ENCODE measurements at places on chromosomes 7 and 10.

GRCh38 chr10:44879531-44879899 lies 31.6 kb upstream of the TMEM72 start:
- DNase-seq: no peak

GRCh38 chr10:80945264-80945880 lies 407.7 kb downstream of the SH2D4B start:
- no peak for DNase-seq

- DNase-seq: no peak
These were observed 544.2 kb downstream of the KIF20B start for GRCh38 chr10:90245623-90246022.

- no peak for DNase-seq
These were observed 140.6 kb downstream of the NRP1 start for GRCh38 chr10:33193701-33194521.

DNA sequence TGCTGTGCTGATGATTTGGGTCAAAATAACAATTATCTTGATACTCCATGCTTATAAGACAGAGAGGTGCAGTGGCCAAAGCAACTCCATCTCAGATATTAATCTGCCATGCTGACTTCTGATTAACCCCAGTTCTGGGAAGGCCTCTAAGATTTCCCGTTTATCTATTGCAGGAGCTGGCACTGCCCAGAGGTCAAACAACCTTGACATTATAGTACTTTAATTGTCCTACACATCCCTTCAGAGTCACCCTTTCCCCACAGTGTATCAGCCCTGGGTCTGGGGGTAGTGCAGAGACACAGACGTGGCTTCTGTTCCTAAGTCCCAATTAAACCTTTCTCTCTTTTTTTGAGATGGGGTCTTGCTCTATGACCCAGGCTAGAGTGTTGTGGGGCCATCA lies 63.8 kb downstream of the PARD3 start:
- DNase-seq: no peak

GRCh38 chr10:71462062-71462935 lies 65.6 kb downstream of the CDH23 start:
- DNase-seq: no peak

DNA sequence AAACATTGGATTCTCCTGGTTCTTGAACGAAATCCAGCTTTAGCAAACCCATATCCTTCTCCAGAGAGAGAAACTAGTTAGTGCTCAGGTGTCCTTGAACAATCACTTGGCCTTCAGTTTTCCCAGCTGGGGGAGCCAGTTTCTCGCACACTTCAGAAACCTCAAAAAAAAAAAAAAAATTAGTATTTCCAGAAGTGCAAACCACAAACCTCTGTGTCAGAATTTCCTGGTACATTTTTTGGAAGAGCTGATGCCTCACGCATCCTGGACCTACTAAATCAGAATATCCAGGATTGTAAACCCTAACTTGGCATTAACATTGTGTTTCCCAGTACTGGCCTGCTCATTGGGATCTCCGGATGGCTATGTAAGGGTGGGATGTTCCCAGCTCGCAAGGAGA lies 143.4 kb upstream of the EGR2 start:
- DNase-seq: no peak

DNA sequence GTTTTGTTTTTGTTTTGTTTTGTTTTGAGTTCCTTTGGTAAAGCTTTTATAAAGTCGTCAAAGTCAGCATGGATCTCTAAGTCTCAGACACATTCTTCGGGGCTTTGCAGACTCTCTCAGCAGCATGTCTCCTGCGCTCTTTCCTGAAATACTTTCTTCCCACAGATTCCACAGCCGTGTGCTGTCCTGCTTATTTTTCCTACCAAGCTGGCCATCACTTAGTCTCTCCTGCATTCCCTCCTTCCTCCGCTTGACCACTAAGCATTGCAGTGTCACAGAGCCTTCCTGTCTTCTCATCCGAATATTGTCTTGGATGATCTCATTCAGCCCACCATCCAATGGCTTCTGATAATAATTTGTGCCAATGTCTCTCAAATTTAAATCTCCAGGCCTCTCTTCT lies 434.3 kb upstream of the C7orf33 start:
- no peak for DNase-seq

- no peak for DNase-seq
These were observed 282.3 kb downstream of the SEMA3D start for GRCh38 chr7:84904561-84904960.

GRCh38 chr7:36280840-36281812 lies 108.5 kb upstream of the ANLN start:
- DNase-seq: no peak

GRCh38 chr7:103918631-103919271 lies 70.7 kb downstream of the RELN start:
- no peak for DNase-seq

GRCh38 chr7:134740376-134740775 lies 39.1 kb upstream of the CALD1 start:
- DNase-seq: no peak

GRCh38 chr10:14261336-14261735 lies 69.4 kb downstream of the FRMD4A start:
- no peak for DNase-seq

- DNase-seq: no peak
These were observed 1506.2 kb upstream of the LRRTM3 start for GRCh38 chr10:65419629-65420028.

GRCh38 chr7:24500599-24500998 lies 72.7 kb upstream of the PALS2 start:
- no peak for DNase-seq

- no peak for DNase-seq
These were observed 636.9 kb downstream of the PARD3 start for GRCh38 chr10:34178196-34178595.

DNA sequence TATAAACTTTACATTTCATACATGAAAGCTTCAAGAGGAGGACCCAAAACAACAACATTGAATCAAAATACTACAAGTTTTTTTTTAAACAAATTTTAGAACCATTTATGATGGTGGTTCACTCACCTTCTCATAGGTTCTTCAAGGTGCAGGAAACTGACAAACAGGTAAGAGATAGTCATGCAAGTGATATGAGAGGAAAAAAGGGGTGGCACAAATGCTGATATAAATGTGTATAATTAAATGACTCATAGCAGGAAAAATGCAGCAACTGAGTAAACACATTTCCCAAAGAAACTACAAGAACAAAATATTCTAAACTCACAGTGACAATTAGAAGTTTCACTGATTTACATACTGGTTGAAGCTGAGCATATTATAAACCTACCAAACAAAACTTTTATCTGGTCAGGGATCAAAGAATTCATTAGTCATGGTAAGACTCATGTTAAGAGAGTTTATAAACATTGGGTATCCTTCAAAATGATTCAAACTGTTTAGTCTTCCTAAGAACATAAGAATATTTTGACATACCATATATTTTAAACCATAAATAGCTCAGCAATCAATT lies 14.1 kb downstream of the ZWINT start:
- no peak for DNase-seq

- no peak for DNase-seq
These were observed 588.0 kb upstream of the LRRN3 start for GRCh38 chr7:110502888-110503465.

GRCh38 chr7:80721883-80722615 lies 83.6 kb downstream of the CD36 start:
- DNase-seq: no peak

DNA sequence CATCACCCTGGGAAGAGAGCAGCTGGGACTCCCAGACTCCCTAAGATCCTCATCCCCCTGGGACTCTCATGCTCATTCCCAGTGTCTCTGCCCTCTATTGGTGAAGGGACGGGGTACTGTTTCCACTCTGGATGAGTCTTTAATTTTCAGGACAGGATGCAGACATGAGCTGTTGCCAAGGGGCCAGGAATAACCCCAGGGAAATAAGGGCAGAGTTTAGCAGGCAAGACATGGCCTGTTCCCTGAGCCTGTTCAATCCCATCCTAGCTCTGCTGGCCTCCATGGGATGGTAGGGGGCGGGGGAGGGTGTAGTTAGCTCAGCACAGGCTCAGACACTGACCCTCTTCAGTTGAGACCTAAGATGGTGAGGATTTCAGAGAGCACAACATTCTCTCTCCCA lies 14.0 kb downstream of the C10orf105 start:
- no peak for DNase-seq

GRCh38 chr10:89518876-89519842 lies 16.2 kb downstream of the SLC16A12 start:
- no peak for DNase-seq

GRCh38 chr10:3222068-3222467 lies 49.5 kb upstream of the PITRM1 start:
- DNase-seq: no peak

GRCh38 chr7:157468221-157469111 lies 131.7 kb downstream of the DNAJB6 start:
- DNase-seq: no peak

DNA sequence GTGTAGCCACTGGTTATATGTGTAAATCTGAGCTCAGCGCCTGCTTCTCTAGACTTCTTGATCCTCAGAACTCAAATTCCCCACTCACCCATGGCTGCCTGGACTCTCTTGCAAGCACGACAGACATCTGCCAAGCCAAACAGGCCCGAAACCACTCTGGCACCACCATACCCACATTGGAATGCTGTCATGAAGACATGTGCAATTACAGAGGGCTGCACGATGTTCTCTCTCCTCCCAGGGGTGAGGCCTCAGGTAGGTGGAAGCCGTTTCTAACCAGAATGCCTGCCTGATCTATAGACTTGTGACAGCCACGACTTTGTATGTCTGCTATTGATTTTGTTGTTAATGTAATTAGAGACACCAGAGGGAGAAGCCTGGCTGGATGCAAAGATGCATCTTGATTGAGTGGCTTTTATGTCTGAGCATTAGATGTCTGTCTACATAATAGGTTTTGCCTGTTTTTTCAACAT lies 4.0 kb downstream of the BAMBI start:
- DNase-seq: no peak

GRCh38 chr10:98269435-98269912 lies 1.5 kb upstream of the LOXL4 start:
- no peak for DNase-seq

DNA sequence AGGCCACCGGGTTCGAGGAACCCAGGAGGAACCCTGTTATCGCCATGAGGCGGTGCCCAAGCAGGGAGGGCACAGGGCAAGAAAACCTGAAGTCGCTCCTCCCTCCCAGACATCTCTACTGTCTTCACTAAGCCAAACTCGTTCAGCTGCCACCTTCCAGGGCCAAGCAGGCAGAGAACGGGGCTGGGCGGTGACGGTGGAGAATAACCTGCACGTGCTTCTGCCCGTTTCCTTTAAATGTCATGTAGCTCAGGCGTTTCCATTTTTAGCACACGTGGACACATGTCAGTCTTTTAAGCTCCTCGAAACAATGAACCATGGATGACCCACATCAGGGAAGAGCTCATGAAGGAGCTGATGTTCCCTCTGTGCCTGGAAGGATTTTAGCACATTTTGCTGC lies 124.3 kb upstream of the KLF6 start:
- no peak for DNase-seq

- DNase-seq: peak; percentile 60
These were observed 1.1 kb downstream of the TRRAP start for GRCh38 chr7:98879198-98879978.

GRCh38 chr10:23314835-23315239 lies 29.8 kb downstream of the C10orf67 start:
- peak; percentile 69 for DNase-seq

- no peak for DNase-seq
These were observed 6.8 kb downstream of the GTPBP4 start for GRCh38 chr10:994836-995558.

DNA sequence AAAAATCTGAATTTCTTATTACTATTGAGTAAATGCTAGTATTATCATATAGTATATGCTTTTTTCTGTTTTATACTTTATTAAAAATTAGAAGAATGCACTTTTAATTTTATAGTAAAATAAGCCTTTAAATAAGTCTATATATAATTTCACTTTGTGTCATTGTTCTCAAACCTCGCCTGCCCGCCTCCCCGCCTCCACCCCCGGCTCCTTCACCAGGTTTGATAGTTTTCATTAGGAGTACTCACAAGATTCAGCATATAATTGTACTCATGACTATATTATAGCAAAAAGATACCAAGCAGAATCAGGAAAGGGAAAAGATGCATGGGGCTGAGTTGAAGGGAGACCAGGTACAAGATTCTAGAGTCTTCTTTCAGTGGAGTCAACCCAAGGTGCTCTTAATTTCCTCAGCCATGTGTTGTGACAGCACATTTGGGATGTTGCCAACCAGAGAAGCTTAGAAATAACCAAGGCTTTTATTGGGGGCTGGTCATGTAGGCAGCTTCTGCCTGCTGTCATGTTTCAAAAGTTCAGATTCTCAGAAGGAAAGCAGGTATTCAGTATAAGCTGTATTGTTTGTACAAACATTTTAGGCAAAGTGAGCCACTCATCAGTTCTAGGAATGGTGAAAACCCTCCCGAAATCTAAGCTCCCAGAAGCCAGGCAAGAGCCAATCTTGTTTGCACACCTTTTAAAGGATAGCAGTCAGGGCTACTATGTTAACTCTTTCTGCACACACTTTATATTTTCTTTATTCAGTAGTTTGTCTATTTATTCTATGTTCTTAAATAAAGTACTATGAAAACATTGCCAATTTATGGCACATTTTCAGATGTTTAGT lies 12.3 kb downstream of the NHLRC2 start:
- DNase-seq: no peak

GRCh38 chr7:91814189-91814588 lies 66.3 kb downstream of the MTERF1 start:
- no peak for DNase-seq

DNA sequence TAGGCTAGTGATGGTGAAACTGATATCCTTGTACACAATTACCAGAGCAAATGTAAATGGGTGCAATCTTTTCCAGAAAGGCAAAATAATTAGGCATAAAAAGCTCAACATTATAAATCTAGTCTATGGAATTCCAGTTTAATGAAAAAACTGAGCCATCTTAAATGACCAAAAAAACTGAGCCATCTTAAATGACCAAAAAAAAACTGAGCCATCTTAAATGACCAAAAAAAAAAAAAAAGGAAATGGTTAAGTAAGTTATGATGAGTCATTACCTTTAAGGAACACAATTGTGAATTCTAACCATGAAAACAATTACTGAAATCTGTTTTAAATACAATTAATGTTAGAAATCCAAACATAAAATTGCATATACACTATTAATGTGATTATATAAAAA lies 25.3 kb downstream of the USP6NL start:
- no peak for DNase-seq

- DNase-seq: no peak
These were observed 113.4 kb downstream of the PLXDC2 start for GRCh38 chr10:19929506-19930140.

- DNase-seq: no peak
These were observed 94.2 kb downstream of the NRBF2 start for GRCh38 chr10:63227207-63227895.

GRCh38 chr10:7298495-7298894 lies 112.3 kb downstream of the SFMBT2 start:
- DNase-seq: no peak

DNA sequence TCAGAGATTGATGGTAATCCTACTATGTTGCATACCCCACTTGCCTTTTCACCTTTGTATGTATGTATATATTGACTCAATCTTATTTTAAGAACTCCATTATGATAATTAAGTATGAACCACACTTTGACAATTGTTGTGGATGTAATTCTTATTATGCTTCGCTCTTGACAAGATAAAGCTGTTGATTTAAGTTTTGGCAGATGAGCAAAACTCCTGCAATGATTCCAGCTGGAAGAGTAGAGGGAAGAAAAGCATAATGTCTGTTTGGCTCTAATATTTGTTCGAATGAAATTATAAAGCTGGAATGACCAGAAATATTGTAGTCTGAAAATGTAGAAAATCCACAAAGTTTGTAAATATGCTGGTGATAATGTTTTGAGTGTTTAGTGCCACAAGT lies 83.8 kb upstream of the AKR1E2 start:
- no peak for DNase-seq

- DNase-seq: no peak
These were observed 37.9 kb downstream of the CRCP start for GRCh38 chr7:66152371-66153191.
